ENCODE measurements at places on chromosomes 3 and 15. TPM values are rescaled to one million over a fixed set of nuclear protein-coding genes. Genes with fewer than 3 reads are reported as not detected.

The WDR53 gene
- 10.3 TPM for total RNA-seq

DNA sequence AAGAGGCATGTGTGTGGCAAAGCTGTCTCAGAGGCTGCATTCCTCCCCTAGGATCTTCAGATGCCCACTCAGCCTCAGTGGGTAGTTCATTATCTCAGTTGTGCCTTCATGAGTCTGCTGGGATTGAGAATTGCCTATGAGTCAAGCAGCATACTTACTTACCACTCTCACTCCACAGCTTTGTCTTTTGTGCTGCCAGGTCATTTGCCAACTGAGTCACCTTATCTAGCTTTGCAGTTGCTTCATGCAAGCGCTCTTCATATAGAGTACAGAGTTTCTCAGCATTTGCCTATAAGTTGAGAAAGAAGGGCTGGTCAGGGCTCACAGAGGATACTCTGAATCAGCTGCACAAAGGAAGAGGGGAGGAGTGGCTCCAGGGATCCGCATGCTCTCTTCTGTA is 89.5 kb downstream of the MYH15 start:
- DNase-seq, result no peak

- no peak for DNase-seq
Observed at GRCh38 chr15:40420793-40421192, 15.2 kb downstream of the IVD start.

The CFAP92 gene
- 0.53 TPM for total RNA-seq

DNA sequence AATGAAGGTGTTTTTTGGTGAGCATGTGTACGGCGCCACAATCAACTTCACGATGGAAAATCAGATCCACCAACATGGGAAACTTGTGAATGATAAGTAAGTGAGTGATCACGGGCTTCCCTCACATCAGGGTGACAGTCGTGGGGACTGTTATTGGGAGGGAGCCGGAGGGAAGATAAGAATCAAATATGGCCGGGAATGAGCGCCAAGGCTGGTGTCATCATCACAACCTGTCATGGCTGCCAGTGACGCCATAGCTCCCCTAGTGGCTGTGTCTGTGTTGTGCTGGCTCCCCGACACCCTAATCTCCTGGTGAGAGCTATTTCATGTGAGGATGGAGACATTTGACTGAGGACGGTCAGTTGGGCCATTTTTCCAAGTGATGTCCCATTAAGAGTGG is 168.5 kb downstream of the SV2B start:
- DNase-seq, result no peak

- DNase-seq, result peak; percentile 84
Observed at GRCh38 chr3:5122741-5123706, 932 bp downstream of the ARL8B start.

GRCh38 chr15:31081588-31082250 is 19.8 kb downstream of the TRPM1 start:
- DNase-seq, result no peak

DNA sequence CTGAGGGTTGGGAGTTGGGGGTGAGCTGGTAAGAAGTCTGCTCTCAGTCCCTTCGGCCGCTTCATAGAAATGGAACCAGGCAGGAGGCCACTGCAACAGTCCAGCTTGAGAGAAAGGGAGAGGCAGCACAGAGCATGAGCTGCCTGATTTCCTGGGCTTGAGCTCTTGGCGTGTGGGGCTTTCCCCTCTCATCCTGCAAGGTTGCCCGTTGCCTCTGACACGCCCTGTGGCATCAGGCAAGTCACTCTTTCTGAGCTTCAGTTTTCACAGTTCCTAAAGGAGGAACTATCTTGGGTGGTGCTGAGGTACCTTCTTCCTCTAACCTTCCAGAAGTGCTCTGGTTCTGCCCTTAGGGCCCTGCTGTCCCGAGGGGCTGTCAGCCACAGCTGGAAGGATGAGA is 4.9 kb downstream of the MESP2 start:
- no peak for DNase-seq

DNA sequence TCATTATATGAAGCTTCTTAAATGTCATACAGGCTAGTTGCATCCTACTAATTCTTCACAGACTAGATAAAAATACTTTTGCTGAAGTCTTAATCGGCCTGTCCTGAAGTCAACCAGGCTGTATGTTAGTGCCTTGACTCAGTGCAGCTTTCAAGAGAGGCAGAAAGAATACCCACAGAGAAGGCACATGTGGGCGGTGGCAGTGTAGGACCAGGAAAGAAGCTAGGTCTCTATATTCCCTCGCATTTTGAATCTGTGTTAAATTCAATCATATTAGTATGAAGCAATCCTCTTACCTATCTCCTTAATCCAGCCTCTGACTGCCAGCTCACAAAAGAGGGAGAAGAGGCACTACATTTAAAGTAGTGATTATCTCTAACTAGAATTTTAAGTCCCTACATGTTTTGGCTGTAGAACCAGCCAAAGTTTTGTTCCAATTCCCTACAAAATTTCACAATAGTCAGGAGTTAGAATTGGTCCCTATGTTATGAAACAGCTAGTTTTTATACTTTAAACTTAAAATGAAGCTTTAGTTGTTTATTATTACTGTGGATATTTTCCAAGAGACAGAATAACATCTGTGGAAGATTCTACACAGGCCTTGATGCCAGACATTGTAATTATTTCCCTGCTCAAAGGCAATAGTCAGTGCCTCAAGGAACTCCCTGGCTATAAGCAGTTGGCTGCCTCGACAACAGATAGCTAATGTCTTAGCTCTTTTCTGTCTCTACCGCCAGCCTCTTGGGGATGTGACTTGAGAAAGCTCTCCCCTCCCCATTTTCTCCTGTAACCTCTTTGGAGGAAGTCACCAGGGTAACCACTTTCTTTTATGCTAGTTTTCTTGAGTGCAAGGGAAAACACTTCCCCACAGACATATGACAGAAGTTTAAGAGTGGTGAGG is 31.9 kb downstream of the CRTC3 start:
- DNase-seq, result peak; percentile 67

DNA sequence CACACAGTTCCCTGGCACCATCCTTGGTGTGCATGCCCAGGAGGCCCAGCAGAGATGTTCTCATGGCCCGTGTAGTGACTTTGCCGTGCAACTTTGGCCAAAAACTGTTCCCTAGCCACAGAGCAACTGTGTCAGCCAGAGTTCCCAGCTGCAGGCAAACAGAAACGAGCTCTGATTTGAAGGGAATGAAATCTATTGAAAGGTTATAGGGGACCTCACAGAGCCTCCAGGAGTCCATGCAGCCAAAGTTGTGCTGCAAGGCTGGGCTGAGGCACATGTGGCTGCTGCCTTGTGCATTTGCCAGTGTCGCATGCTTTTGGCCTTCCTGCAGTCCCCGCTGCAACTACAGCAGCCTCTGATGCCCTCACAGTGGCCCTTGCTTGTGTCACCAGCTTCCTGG is 70.5 kb downstream of the PLXNA1 start:
- DNase-seq, result no peak

GRCh38 chr3:139639662-139640061 is 38.1 kb downstream of the NMNAT3 start:
- DNase-seq, result no peak

- DNase-seq, result no peak
Observed at GRCh38 chr3:43075904-43076661, 29.8 kb downstream of the POMGNT2 start.

The CX3CR1 gene
- total RNA-seq, result 0.56 TPM

- no peak for DNase-seq
Observed at GRCh38 chr3:181725131-181725731, 13.5 kb downstream of the SOX2 start.

- DNase-seq, result no peak
Observed at GRCh38 chr3:186757686-186758220, 25.6 kb upstream of the EIF4A2 start.

- no peak for DNase-seq
Observed at GRCh38 chr3:28104896-28105534, 136.4 kb upstream of the CMC1 start.

The RBPMS2 gene
- 18.4 TPM for total RNA-seq

- DNase-seq, result no peak
Observed at GRCh38 chr15:57221134-57221533, 155.2 kb upstream of the CGNL1 start.

DNA sequence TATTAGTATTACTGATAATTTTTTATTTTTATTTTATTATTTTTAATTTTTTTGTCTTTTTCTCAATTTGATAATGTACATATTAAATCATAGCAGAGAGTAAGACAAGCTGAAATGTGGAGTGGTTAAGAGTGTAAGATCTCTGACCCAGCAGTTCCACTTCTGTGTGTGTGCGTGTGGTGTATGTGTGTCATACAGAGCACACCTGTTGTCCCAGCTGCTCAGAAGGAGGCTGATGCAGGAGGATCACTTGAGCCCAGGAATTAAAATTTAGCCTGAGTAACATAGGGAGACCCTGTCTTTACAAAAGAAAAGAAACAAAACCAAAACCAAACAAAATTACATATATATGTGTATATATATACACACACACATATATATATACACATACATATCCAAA is 1.4 kb upstream of the CIDEC start:
- no peak for DNase-seq

GRCh38 chr15:69161079-69161877 is 843 bp downstream of the GLCE start:
- DNase-seq, result peak; percentile 44

The CD200R1 gene
- 0.36 TPM for total RNA-seq

GRCh38 chr3:39541917-39542329 is 74.4 kb downstream of the MOBP start:
- peak; percentile 26 for DNase-seq

- no peak for DNase-seq
Observed at GRCh38 chr3:167749728-167750127, 14.2 kb downstream of the SERPINI1 start.

DNA sequence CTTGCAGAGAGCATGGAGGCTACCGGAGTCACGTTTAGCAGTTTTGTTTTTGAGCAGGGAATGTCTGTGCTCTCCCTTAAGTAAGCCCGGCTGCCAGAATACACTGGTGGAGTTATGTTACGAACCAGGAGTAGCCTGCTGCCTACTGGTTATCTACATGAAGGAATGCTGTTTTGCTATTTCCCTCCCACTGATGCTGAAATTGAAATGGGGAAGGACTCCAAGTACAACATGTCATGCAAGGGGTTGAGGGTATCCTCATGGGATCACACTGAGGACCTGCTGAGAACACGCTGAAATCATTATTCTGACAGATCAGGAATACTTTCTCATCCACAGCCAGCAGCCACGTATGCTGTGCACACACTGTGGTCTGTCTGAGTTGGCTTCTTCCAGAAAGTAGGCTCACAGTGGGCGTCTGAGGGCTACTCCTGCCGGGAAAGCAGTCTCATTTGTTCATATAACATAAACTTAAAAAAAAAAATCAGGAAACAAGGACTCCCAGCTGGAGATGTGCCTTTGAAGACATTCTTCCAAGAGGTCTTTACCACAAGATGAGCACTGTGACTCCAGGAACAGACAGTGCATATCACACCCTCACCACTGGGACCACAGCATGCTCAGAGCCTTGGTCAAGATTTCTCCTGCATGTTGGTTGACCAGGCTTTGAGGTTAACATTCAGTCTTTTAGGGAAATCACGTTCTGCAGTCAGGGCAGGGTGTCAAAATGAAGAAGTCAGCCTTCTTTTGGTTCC is 300.4 kb upstream of the RASGRP1 start:
- DNase-seq, result peak; percentile 99

GRCh38 chr3:43030162-43030935 is 51.2 kb downstream of the GASK1A start:
- DNase-seq, result no peak

DNA sequence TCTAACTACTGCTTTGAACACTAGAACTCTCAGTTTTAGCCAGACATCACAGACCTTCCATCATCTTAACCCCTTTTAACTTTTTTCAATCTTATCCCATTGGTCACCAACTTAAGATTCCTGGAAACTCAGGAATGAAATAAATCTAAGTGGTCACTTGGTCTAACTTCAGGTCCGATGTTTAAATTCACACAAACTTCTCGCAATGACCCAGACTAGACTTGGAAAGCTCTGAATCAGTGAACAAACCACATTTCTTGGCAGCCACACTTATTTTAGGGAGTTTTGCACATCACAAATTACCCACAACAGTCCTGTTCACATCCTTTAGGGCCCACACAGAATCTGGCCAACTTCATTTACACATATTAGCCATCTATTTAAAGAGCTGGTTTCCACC is 118.9 kb downstream of the MAGI1 start:
- DNase-seq, result no peak

The TGFBR2 gene
- 11.2 TPM for total RNA-seq

- DNase-seq, result no peak
Observed at GRCh38 chr3:46675426-46675825, 18.1 kb downstream of the ALS2CL start.

GRCh38 chr3:22296601-22297000 is 545.6 kb upstream of the ZNF385D start:
- DNase-seq, result no peak

The ITPR1 gene
- 28.8 TPM for total RNA-seq

The USP4 gene
- 11.2 TPM for total RNA-seq

DNA sequence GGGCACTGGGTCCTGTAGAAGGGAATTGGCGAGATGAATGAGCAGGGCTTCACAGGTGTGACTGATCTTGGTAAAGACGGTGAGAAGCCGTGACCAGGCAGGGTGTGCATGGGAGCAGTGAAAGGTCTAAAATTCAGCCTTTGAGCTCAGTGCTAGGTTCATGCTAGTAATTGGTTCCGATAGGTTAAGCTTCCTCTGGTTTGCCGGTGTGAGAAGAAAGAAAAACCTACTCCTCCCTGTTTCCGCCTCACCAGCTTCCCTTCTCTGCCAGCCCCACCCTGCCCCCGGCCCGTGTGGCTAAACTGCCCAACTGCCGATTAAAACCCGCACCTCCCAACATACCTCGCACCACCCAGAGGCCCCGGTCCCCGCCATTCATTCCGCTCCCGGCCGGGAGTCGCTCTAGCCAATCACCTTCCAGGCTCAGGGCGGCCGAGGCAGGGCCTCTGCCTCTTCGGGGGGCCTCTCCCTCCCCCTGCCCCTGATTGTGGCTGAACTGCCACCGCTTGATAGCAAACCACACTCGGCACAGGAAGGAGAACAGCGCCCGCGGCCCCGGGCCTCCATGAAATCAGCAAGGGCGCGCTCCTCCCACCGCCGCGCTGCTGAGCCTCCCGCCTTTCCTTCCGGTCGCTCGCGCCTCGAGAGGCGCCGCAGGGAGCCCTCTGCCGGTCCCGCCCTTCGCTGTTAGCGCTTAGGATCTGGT is 7.3 kb upstream of the NRROS start:
- peak; percentile 80 for DNase-seq

The GABPB1 gene
- 22.3 TPM for total RNA-seq

DNA sequence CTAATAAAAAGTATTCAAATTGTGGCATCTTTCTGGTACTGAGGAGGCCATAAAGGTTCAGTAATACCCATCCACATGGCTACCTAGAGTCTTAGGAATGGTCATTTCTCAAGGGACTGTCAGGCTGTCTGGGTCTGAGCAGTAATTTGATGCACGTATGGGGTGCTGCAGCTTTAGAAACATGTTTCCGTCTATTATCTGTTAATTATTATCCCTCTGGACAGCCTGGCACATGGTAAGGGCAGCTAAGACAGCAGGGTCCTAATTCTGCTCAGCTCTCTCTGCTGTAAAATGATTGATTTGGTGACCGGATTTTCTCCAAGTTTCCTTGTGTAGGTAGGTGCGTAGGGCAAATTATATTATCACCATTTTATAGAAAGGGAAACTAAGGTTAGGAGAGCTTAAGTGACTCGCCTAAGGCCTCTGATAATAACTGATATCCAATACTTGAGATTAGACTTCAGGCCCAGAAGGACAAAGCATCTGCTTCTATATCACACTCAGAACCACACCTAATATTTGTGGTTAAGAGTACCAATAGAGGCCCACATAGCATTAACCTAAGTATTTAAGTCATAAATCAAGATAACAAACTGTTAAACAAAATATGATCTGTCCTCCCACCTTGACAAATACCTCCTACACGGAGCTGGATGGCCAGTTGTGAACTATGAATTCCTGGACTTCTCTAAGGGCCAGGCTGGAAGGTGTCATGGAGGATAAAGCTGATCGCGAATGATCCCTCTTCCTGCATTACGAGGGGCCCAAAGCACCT is 2.9 kb upstream of the RAP2B start:
- DNase-seq, result no peak
